Astrocyte of the spinal cord (primary cell): ENCODE measurements at places on chromosomes 4 and X.

DNA sequence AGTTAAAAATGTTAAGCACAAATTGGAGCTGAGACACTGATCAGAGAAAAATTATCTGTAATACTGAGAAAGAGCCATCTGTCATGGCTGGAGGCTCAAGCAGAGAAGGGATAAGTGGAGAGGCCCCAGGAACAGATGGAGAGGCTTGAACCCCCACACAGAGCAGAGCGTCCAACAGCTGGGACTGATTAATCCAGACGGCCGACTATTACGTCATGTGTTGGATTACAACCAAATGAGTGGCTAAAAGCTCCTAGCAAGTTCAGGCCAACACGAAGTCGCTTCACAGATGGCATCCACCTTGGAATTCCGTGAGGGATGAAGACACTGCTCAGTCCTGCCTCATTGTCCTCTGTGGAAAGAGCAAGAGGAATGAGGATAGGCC, 57.7 kb upstream of the ATXN3L start:
- peak; percentile 84 for DNase-seq

- DNase-seq: no peak
Measured at GRCh38 chr4:187501731-187502130, 493.8 kb upstream of the ZFP42 start.

- peak; percentile 28 for DNase-seq
Measured at GRCh38 chr4:85398276-85398675, 76.7 kb upstream of the ARHGAP24 start.

DNA sequence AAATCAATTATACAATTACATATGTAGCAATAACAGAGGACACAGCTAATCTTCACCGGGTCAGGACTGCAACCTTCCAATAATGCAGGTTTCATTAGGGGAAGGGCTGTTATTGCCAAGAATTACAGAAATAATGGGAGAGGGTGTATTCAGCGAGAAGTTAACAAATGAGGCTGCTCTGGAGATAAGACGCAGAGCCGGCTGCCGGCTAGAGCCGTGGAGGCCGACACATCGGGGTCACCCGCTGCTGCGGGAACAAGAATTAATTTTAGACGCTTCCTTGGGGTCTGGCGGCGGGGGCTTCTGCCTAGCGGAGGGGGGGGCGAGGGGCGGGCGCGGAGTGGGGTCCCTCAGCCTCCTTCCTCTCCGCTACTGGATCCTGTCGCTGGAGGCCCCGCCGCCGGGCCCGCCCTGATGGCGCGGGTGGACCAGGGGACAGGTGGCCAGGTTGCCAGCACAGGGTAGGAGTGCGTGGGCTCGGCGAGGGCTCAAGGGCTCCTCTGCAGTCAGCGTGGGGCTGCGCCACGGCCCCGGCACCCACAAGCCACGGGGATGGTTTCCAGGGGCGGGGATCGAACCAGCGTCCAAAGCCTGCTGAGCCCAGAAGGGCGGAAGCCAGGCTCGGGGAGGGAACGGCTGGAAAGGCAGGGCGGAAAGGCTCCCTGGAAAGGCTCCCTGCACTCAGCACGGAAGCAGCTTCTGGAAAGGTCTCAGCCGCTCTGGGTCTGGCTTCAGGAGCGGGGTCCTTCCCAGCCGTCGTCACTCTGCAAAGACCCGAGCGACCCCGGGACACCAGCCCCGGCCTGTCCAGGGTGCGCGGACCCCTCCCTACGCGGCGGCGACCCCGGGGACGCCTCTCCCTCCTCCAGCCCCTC, 113.8 kb upstream of the NKX1-1 start:
- DNase-seq: no peak

DNA sequence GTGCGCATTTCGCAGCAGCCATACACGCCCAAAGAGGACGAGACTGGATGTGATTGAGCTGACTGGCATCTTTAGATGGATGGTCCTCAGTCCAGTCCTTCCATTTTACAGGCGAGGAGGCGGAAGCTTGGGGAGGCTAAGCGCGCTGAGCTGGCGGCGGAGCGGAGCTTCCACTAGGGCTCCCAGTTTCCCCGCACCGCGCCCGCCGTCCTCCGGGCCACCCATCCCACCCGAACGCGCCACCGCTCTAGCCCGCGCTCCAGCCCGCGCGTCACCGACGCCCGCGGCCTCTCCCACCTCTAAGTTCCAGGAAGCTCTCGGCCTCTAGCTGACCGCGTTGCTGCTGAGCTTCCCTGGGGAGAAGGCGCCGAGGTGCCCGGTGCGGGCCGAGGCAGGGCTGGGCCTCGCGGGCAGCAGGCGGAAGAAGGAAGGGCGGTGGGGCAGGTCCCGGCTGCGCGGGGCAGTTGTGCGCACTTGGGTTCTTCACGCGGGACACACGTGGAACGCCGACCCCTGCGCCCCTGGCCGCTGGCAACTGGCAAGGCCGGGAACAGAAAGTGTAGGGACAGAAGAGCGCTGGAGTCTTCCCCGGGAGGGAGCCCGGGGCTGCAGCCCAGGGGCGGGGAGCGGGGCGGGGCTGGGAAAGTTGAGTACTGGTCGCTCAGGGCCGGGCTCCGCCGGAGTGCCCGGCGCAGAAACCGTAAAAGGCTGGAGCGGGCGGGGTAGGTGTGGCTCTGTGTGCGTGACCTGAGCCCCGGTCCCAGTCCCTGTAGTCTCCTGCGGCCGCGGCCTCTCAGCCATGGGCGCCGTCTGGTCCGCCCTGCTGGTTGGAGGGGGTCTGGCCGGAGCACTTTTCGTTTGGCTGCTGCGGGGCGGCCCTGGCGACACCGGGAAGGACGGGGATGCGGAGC, at the start of gene STBD1:
Gene STBD1 (plus strand): TSS at position 763 of the 911 bp plus-strand sequence. CDS start 37 bp downstream, at position 800.
- peak; percentile 74 for DNase-seq

DNA sequence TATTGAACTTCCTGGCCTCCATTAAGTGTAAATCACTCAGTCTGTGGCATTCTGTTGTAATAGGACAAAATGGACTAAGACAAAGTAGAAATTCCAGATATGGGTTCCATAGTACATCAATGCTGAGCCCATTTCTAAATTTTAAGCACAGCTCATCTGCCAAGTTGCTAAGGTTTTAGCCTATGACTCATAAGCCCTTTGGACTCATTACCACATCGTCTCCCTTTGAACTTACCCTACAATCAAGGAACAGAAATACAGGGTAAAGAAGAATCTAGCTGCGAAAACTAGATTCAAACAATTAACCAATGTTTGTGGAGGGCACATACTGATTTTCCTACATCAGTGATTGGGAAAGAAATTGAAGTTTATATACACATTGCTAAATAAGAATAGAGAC, 31.8 kb downstream of the NAA11 start:
- peak; percentile 7 for DNase-seq

DNA sequence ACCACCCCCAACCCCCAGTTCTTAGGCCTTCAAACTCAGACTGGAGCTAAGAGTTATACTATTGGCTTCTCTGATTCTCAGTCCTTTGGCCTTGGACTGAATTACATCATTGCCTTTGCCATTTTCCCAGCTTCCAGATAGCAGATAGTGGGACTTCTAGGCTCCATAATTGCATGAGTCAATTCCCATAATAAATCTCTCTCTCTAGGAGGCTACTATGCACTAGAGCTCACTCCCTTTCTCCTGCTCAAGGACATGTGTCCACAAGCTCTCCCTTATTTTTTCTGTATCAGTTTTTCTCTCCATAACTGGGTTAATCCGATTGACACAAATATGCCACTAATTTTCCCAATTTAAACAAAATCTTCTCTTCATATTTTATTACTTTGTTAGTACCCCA, 103.4 kb downstream of the REELD1 start:
- DNase-seq: no peak
